ENCODE measurements at places on chromosomes 12 and 14. TPM values are rescaled to one million over a fixed set of nuclear protein-coding genes. Genes with fewer than 3 reads are reported as not detected.

ARHGAP9 gene
- polyA plus RNA-seq: 5.0 TPM

GPRC5D gene
- 0.25 TPM for polyA plus RNA-seq

GRCh38 chr14:56300495-56300894 is 182.3 kb downstream of the PELI2 start:
- no peaks in the 10 kb centered on the region for H3K27me3 ChIP-seq
- H3K36me3 ChIP-seq: no peaks in the 10 kb centered on the region
- no peak overlapping the region for H3K27ac ChIP-seq
- H3K4me3 ChIP-seq: no peak overlapping the region

DNA sequence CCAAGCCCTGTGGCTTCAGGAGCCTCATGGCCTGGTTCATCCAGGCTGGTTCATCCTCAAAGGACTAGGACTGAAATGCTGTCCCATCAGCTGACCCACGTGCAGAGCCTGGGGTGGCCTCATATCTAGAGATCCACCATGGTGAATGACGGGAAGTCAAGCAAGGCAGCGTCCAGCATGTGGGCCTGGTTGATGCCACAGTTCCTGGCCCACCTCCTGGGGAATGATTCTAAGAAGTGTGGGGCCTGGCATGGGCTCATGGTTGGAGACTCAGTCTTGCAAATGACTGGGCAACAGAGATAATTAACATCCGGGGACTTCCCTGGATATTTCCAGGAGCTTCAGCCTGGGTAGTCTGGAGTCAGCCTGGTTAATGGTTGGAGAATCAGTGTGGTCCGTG is 302.4 kb upstream of the SFSWAP start:
- H3K27me3 ChIP-seq: peaks cover 9% of the 10 kb centered on the region
- no peaks in the 10 kb centered on the region for H3K4me1 ChIP-seq
- no peak overlapping the region for H3K4me3 ChIP-seq
- H3K27ac ChIP-seq: no peak overlapping the region
- no peaks in the 10 kb centered on the region for H3K36me3 ChIP-seq

DNA sequence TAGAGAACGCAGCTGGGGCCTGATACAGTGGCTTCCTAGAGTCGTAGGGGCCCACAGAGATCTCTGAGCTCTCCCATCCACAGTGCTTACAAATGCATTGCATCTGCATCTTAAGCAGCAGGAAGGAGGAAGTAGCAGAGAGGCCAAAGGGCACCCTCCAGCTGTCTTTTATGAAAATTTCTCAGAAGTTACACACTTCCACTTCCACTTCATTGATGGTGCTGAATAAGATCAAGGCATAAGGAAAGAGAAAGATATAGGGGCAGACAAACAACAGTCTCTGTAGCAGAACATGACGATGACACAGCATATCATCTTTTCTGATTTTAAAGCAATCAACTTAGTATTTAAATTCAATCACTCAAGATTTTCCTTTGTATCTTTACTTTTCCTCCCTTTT is 51.6 kb upstream of the ABCC9 start:
- peak overlapping the region; percentile 68 for H3K27ac ChIP-seq
- H3K4me1 ChIP-seq: no peaks in the 10 kb centered on the region
- peak; percentile 68 for DNase-seq

- H3K4me3 ChIP-seq: no peak overlapping the region
- H3K27ac ChIP-seq: no peak overlapping the region
- peaks cover 20% of the 10 kb centered on the region for H3K36me3 ChIP-seq
- H3K4me1 ChIP-seq: peaks cover 9% of the 10 kb centered on the region
Observed at GRCh38 chr12:50626026-50626425, 121.2 kb downstream of the DIP2B start.

GRCh38 chr14:51894250-51894649 is 33.8 kb downstream of the GNG2 start:
- no peak overlapping the region for H3K4me3 ChIP-seq
- H3K27me3 ChIP-seq: no peaks in the 10 kb centered on the region
- H3K27ac ChIP-seq: peak overlapping the region; percentile 29

DNA sequence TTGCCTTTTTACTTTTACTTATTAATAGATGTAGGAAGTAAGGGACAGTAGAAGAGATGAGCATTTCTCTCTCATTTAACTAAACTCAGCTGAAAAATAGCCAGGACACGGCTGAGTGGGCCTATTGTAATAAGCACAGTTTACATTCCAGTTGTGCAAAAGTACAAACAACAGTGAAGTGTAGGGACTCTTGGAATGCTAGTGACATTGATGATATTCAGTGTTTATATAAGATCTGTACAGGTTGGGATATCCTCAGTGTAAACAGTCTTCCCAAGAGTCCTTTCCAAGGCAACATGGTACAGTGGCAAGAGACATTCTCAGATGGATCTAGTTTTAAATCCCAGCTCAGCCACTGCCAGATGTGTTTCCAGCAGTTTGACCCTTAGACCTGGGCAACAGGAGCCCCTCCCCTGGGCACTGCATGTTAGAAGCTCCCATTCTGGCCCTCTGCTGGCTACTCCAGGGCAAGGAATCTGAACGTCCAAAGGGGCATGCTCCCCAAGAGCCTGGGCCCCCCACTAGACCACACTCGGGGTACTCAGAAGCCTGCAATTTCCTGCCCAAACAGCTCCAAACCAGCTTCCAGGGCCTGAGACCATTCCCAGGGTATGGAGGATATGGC is 55.3 kb downstream of the STAB2 start:
- H3K4me3 ChIP-seq: no peak overlapping the region
- H3K4me1 ChIP-seq: peaks cover 3% of the 10 kb centered on the region
- no peaks in the 10 kb centered on the region for H3K36me3 ChIP-seq

DNA sequence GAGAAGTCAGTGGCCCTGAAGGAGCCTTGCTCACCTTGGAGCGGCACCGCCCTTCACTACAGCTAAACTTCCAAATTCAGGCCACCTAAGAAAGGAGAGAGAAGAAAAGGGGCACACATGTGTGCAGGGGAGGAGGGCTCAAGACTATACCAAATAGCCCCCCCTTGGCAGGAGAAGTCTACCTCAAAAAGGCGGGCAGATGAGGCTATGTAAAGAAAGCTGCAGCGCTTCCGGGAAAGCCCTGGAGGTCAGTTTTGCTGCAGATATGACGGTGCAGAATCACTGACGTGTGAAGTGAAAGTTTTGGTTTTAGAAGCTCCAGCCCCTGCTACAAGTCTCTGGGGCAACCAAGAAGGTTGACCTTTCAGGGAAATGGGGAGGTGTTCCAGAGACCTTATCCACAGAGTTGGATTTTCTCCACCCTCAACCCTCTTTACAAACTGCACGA is 48.2 kb upstream of the PNMA1 start:
- no peaks in the 10 kb centered on the region for H3K27me3 ChIP-seq
- peaks cover 3% of the 10 kb centered on the region for H3K36me3 ChIP-seq
- no peak for DNase-seq
- H3K4me3 ChIP-seq: no peak overlapping the region
